Activated gamma-delta T cell treated with anti-CD3 and anti-CD28 coated beads, Interleukin-2, amount 50 U/mL, for 16 hours (primary cell): ENCODE measurements at places on chromosomes 13 and 19.
A peak's percentile ranks its signal among the peaks of the same experiment; 100 is the strongest.

DNA sequence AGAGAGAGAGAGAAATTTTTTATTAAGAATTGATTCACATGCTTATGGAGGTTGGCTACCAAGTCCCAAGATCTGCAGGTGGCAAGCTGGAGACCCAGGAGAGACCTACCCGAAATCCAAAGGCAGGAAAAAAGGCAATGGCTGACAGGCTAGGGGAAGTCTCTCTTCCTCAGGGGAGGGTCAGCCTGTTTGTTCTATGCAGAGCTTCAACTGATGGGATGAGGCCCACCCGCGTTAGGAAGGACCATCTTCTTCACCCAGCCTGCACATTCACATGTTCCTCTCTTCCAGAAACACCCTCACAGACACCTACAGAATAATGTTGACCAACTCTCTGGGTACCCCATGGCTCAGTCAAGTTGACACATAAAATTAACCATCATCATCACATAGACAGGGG is 65.3 kb upstream of the SERP2 start:
- DNase-seq, result no peak

- no peak for DNase-seq
These were observed 16.8 kb upstream of the SLC35E1 start for GRCh38 chr19:16588824-16589577.

- no peak for DNase-seq
These were observed 1109.0 kb downstream of the EFNB2 start for GRCh38 chr13:105426441-105426840.

GRCh38 chr13:32173881-32174280 is 141.3 kb downstream of the ZAR1L start:
- no peak for DNase-seq

GRCh38 chr19:14655726-14656125 is 18.9 kb downstream of the ADGRE3 start:
- no peak for DNase-seq

DNA sequence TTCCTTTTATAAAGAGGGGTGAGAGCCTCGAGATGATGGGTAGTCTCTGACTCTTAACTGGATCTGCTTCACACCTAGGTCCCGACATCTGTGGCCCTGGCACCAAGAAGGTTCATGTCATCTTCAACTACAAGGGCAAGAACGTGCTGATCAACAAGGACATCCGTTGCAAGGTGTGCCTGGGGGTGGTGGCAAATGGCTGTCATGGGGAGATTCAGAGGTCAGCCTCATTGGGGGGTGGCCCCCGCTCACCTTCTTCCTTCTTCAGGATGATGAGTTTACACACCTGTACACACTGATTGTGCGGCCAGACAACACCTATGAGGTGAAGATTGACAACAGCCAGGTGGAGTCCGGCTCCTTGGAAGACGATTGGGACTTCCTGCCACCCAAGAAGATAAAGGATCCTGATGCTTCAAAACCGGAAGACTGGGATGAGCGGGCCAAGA is 1.6 kb downstream of the CALR start:
- no peak for DNase-seq

DNA sequence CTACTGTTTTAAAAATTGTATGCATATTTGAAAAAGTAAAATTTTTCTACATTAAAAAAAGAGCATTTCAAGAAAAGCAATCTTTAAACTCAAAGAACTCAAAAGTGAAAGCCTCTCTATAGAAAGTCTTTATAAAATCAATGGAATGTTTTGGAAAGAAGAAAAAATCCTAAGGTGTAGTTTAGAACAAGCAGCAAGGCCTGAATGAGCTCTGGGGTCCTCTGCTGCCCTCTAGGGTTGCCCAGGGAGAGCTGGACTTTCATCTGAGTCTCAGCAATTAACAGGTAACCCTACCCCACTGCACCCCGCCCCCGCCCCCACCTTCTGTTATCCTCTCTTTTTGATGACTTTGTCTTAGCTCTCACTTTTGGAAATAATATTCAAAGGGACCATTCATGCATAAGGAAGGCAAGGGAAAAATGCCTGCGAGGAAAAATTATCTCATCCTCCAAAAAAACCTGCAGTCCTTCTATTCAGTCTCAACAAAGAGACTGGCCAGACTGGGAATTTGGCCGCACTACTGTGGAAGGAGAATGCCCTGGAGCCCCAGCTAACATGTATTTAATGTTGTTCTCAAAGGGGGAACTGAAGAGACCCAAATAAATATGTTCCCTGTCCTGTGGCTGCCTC is 24.1 kb downstream of the SLC25A30 start:
- no peak for DNase-seq

DNA sequence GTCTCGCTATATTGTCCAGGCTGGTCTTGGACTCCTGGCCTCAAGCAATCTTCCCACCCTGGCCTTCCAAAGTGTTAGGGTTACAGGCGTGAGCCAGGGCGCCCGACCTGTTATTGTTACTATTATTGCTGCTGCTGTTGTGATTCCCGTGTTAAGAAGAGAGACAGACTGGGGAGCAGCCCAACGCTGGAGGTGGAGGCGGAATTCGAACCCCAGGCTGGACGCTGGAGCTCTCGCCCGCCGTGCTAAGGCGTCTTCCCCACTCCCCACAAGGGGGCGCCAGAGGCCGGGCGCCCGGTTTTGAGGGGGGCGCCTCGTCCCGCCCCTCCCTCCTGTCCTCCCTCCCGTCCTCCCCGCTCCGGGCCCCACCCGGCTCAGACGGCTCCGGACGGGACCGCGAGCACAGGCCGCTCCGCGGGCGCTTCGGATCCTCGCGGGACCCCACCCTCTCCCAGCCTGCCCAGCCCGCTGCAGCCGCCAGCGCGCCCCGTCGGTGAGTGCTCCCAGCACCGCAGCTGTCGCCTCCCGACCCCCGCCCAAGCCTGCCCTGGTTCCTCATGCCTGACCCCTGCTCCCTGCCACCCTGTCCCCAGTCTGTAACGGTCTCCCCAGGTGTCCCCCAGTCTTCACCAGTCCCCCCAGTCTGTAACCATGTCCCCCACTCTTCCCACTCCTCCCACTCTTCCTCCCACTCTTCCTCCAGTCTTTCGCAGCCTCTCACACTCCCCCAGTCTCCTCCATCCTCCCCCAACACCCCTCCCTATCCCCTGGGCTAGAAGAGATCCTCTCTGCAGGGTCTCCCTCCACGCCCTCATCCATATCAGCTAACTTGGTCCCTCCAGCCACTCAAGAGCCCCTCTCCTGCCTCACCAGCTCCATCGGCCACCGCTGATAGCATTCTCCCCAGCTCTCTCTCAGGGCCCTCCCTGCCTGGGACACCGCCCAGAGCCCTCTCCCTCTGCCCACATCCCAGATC is at the start of gene EHD2:
Gene EHD2, plus strand, starts transcription at position 377 of the 976 bp plus-strand sequence. CDS start 3,191 bp downstream, outside the sequence.
- peak; percentile 19 for DNase-seq

DNA sequence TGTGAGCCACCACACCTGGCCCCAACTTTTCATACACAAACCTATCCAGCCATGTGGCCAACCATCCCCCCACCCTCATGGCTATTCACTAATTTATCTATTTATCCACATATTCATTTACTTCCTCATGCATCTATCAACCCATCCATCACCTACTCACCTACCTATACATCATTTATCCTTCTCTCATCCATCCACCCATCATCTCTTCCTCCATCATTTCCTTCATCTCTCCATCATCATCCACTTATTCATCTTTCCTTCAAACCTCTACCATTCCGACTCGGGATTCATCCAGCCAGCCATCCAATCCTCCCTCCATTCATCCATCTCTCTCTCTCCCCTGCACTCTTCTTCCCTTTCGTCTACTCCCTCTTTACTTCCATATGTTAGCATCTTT is 54.6 kb downstream of the RYR1 start:
- DNase-seq, result no peak

DNA sequence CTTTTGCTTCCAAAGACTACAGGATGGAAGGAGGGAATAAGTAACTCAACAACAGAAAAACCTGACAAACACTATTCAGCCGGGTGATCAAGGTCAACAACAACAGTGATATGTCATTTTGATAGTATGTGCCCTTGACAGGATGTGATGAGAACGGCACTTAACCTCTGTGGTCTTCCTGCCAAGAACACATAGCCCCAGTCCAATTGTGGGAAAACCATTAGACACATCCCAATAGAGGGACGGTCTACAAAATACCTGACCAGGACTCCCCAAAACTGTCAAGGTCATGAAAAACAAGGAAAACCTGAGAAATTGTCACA is 43.1 kb upstream of the AMER2 start:
- no peak for DNase-seq

DNA sequence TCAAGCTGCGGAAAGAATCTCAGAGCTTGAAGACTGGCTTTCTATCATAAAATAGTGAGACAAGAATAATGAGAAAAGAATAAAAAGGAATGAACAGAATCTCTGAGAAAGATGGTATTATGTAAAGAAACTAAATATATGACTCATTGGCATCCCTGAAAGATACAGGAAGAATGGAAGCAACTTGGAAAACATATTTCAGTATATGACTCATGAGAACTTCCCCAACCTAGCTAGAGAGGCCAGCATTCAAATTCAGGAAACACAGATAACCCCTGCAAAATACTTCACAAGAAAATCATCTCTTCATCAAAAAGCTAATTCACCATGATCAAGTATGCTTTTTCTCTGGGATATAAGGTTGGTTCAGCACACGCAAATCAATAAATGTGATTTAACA is 2318.0 kb downstream of the PCDH9 start:
- DNase-seq, result no peak

DNA sequence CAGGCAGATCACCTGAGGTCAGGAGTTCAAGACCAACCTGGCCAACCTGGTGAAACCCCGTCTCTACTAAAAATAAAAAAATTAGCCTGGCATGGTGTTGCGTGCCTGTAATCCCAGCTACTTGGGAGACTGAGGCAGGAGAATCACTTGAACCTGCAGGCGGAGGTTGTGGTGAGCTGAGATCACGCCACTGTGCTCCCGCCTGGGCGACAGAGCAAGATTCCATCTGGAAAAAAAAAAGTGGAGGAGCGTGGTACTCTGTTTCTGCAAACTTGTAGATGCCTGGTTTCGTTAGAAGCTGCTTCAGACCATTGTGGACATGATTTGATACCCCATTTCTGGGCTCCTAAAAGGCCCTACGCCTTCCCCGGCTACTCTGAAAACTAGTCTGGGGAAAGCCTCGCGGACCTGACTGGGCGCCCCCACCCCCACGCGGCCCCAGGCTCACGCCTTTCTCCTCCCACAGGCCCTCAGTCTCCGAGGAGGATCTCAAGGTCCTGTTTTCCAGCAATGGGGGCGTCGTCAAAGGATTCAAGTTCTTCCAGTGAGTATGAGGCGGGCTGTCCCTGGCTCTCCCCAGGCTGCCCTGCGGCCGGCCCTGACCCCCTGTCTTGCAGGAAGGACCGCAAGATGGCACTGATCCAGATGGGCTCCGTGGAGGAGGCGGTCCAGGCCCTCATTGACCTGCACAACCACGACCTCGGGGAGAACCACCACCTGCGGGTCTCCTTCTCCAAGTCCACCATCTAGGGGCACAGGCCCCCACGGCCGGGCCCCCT is 11.5 kb downstream of the PLPPR3 start:
- no peak for DNase-seq

GRCh38 chr19:35329323-35329722 is 336 bp downstream of the CD22 start:
- DNase-seq, result no peak

- no peak for DNase-seq
These were observed 443 bp downstream of the TBXA2R start for GRCh38 chr19:3606174-3606689.

GRCh38 chr19:45247136-45247535 is 1.9 kb upstream of the EXOC3L2 start:
- DNase-seq, result no peak

GRCh38 chr19:48887861-48888612 is 10.5 kb downstream of the TULP2 start:
- no peak for DNase-seq

GRCh38 chr19:45767410-45767880 is 1.6 kb downstream of the SIX5 start:
- DNase-seq, result no peak

DNA sequence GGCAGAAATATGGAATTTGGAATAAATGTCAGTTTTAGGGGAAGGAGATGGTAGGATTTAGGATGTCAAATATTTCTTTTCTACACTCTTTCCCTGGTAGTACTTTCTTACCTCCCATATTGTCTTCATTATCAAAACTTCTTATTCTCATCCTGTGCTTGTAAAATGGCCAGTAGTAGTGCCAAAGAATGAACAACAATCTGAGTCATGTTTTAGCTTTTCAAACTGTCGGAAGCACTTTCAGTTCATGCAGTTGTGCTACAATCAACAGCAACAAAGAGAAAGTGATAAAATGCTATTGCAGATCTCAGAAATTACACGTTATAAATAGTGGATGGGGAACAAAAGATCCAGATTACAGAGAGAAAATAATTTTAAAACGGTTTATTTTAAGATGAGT is 193.7 kb upstream of the RXFP2 start:
- no peak for DNase-seq

DNA sequence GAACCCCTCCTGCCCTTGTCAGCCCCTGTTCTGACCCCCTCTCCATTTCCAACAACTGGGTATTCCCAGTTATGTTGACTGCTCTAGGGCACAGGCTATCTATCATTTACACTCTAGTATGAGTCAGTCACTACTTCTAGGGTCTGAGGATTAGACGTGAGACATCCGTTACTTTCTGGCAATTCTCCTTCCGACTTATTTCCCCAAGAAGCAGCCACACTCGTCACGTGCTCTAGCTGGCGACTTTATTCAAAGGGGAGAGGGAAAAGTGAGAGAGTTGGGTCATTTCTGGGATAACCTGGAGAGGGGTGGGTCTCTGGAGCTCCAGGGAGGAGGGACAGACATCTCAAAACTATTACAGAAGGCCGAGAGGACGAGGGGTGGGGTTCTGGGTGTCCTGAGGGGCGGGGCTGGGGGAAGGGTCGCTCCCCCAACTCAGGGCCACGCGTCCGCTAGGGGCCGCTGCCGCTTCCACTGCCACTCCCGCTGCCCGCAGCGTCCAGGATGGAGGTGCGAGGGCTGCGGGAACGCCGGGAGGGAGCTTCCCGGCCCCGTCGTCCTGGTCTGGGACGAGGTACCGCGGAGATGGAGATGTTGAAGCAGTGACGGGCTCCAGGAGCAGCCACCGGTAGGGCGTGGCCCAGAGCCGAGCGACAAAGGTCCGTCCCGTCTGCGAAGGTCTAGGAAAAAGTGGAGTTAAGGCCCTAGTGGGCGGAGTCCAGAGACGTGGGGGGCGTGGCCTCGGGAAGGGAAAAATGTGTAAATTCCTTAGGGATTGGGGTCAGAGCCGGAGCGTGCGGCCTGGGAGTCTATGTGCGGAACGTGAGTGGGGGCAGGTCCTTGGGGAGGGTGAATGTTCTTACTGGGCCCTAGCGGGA is 8.9 kb downstream of the RTBDN start:
- no peak for DNase-seq

- DNase-seq, result no peak
These were observed 613 bp downstream of the ATP13A1 start for GRCh38 chr19:19662871-19663255.

- no peak for DNase-seq
These were observed 67.4 kb upstream of the FRY start for GRCh38 chr13:31964168-31964567.

- DNase-seq, result no peak
These were observed 1.4 kb upstream of the PAN3 start for GRCh38 chr13:28136916-28137315.

DNA sequence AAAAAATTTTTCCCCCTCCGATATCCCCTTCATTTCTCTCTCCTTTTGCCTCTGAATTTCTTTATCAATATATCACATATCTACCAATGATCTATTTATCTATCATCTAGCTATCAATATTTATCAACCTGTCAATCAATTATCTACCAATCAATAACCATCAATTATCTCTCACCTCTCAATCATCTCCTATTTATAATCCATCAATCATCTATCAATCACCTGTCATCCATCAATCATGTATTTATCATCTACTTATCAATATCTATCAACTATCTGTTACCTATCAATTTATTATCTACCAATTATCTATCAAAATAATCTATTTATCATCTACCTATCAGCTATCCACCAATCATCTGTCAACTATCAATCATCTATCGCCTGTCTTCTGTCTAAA is 17.1 kb downstream of the MBD3L1 start:
- DNase-seq, result no peak
